GDM1 (cell line): ENCODE measurements at places on chromosomes 1 and 21.

DNA sequence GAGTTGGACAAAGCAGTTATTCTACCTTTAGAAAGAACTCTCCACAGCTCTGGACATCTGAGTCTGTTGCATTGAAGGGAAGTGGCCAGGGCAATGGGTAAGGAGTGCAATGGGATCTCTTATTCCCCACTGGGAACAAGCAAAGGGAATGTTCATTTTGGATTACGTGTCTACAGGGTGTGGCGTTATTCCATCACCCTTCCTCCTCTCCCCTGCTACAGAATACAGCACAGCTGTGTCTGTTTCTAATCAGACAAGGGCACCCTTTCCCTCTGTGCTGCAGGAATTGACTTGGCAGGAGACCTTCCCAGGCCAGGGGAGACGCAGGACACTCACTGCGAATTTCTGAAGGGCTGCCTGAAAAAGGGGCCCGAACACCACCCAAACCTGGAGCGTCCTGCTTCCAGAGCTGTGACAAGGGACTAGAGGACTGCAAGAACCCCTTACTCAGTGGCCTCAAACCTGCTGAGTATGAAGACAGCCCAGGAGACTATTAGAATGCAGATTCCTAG is 163.6 kb upstream of the RAB4A start:
- no peak for DNase-seq

GRCh38 chr1:93615582-93616150 is 66.0 kb downstream of the BCAR3 start:
- DNase-seq, result no peak

- DNase-seq, result no peak
Measured at GRCh38 chr1:49298304-49298703, 521.6 kb upstream of the BEND5 start.

- no peak for DNase-seq
Measured at GRCh38 chr1:201551877-201552731, 13.2 kb downstream of the NAV1 start.

DNA sequence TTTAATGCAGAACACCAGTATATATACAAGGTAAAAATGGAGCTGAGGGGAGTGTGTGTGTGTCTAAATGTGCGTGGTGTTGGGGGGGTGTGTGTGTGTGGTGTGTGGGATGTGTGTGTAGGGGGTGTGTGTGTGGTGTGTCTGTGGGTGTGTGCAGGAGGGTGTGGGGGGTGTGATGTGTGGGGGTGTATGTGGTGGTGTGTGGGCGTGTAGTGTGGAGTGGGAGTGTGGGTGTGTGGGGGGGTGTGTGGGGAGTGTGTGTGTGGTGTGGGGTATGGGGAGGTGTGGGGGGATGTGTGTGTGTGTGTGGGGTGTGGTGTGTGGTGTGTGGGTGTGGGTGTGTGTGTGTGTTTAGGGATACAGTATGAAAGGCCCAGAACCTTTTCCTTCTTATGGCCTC is 202.3 kb upstream of the CACYBP start:
- no peak for DNase-seq

- no peak for DNase-seq
Measured at GRCh38 chr1:94731891-94732290, 88.3 kb upstream of the SLC44A3 start.
